ENCODE measurements at places on chromosomes 2 and 18.

GRCh38 chr2:173860082-173860481, 105.1 kb downstream of the SP3 start:
- DNase-seq: no peak

DNA sequence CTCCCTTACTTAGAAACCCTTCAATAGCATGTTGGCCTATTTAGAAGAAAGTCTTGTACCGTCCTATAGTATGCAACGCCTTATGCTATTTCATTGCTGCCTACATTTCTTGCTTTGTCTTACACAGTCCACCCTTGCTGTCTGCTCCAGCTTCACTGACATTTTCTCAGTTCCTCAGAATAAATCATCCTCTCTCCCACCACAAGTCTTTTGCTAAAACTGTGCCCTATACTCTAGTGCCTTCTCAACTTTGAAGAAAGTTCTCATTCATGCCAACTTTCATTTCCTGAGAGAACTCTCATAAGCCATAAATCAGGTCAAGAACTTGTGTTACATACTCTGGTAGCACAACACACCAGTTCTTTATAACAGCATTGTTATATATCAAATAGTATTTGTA, 54.3 kb upstream of the COL3A1 start:
- no peak for DNase-seq

GRCh38 chr2:34806396-34806795, 1207.3 kb upstream of the FAM98A start:
- DNase-seq: no peak

DNA sequence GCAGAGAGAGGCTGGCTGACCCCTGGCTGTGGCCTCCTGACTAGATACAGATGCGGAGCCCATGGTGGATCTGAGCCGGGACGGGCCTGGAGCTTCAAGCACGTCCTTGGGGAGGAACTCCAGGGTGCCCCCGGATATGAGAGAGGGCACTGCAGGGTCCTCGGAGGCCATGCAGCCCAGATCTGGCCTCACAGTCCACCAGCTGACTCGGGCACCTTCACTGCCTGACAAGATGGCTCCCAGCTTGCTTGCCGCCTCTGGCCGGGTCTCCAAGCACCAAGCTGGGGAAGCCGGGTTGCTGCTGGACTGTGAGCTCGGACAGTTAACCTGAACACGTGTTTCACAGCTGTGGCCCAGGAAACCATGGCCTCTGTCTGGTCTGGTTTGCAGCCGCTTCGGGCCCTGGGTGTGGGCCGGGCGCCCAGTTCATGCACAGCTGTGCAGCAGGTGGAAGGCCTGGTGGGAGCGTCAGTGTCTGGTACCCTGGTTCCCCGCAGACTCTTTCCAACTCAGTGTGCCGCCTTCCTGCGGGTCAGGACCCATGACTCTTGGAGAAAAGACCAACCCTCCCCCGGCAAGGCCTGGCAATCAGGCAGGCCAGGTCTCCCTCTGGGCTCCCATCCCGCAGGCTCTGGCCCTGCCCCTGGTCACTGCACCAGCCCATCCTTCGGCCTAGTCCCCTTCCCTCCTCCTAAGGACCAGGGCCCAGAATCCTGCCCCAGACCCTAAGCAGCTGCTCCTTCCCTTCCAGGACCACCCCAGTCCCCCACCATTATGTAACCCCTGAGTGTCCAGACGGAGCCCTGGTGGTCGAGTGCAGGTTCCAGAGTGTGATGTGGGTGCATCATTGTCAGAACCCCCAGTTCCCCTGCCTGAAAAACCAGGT, 74.6 kb upstream of the OTOS start:
- no peak for DNase-seq

DNA sequence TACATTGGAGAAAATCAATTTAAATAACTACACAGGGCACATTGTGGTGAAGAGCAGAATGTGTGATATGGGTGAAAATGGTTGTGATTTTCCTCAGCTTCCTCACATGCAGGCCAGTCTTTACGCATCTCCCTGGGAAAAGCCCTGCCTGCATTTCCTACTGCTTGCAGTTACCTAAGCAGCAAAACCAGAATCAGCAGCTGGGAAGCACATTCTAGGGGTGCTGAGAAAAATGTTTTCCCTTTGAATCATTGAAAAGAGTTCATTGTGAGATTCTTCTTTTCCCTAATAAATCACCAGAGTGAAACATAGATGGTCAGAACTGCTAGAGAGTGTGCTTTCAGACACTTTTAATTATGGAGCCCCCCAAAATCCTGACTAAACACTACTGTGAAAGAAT, 656.0 kb downstream of the TDRD15 start:
- no peak for DNase-seq

- peak; percentile 22 for DNase-seq
Observed at GRCh38 chr2:85437488-85438200, 19.1 kb downstream of the SH2D6 start.

DNA sequence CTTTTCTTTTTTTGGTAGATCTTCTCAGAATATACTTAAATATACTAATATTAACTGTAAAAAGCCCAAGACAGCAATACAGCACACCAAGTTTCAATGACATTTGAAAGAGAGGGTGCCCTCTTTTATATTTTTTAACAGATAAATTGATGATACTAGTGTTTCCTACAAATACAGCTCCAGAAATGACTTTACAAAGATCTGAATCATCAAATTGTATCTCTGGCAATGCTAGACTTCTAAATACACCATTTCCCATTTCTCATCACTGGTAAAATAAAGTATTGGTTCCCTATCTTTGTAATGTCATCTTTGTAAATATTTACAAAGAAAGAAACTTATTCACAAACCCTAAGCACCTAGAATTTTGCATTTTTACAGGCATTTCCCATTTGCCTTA, 281.3 kb downstream of the EXOC6B start:
- no peak for DNase-seq

GRCh38 chr2:104768694-104769093, 85.2 kb upstream of the POU3F3 start:
- DNase-seq: no peak

DNA sequence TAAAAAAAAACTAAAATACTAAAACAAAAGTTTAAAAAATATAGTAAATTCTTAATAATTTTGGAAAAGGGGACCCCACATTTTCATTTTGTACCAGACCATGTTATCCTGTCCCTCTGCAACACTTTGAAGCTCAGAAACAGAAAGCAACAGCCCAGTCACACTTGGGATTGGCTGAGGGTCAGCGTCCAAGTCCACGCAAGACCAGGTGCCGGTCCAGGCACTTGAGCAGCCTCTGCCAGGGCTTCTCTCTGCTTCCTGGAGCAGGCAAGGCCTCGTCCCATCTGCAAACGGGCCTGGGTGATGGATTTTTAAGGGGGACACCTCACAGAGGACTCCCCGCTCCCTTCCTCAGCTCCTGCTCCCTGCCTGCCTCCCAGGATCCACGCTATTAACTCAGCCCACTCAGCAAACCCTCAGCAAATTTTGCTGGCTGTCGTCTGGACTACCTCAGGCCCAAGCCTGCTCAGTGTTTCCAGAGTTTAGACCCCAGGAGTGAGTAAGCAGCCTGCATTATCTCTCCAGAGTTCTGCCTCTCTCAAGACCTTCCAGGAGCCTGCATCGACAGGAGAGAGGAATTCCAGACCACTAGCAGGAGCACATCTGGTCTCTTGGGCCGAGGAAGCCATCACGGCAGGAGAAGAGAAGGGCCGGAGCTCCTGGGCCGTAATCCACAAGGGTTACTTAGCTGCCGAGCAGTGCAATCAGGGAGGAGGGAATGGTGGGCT, 88.7 kb upstream of the STPG4 start:
- no peak for DNase-seq

DNA sequence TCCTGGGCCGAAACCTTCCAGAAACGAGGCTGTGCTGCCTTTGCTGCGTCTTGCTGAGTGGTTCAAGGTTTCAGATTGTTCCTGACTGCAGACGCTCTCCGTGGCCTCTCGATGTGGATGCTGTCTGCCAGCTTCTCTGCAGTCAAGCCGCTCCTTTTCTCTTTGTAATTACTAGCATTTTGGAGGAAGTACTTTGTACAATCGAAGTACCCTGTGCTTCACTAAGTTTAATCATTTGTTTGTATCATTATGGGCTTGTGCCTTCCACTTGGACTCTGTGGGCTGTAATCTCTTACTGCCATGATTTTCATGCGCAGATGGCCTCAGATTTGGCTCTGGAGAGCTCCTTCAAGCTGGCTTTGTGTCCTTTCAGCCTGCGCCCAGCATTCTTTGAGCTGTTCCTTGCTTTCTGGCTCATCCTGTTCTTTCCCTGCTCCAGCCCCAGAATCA, 49.3 kb downstream of the TRAF3IP1 start:
- DNase-seq: no peak

DNA sequence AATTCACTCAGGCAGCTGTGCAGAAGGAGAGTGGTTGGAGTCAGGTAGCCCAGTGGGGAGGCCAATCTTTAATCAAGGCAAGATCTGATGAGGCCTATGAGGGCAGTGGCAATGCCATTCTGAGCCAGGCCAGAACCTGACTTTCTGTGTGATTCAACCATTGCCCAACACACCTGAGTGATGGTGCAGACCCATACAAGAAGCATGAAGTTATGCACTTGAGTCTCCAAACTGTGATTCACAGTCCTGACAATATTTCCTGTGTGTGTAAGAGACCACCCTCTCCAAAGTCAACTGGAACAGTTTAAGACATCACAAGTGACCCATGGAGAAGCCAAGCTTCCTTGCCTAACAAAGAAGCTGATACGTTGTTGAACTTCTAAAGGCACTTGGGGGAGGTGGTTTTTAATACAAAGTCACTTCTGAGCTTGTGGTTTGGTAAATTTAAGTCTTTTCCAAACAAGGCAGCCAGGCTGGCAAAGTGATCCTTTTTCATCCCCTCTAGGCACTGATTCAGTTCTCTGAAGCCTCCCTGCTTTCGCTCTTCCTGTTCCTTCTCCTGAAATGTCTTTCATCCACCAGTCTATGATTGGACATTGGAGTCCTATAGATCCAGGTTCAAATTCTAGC, 49.0 kb downstream of the VSNL1 start:
- DNase-seq: no peak

DNA sequence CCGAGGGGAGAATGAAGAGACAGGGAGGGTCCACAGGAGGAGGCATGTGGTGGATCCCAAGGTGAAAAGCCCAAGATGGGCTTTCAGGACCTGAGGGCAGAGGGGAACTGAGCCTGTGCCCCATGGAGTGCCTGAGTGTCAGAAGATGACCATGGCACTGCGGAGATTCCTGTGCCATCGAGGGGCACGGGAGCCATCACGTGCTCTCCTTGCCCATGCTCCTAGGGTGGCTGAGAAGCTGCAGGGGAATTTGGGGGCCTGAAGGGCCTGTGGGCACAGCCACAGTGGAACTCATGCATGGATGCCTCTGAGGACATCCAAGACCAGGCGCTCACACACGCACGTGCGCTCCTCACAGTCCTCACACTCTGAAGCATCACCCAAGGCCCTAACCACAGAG, 56.1 kb upstream of the GLI2 start:
- DNase-seq: no peak

- no peak for DNase-seq
Observed at GRCh38 chr2:84173041-84173440, 286.0 kb downstream of the SUCLG1 start.

DNA sequence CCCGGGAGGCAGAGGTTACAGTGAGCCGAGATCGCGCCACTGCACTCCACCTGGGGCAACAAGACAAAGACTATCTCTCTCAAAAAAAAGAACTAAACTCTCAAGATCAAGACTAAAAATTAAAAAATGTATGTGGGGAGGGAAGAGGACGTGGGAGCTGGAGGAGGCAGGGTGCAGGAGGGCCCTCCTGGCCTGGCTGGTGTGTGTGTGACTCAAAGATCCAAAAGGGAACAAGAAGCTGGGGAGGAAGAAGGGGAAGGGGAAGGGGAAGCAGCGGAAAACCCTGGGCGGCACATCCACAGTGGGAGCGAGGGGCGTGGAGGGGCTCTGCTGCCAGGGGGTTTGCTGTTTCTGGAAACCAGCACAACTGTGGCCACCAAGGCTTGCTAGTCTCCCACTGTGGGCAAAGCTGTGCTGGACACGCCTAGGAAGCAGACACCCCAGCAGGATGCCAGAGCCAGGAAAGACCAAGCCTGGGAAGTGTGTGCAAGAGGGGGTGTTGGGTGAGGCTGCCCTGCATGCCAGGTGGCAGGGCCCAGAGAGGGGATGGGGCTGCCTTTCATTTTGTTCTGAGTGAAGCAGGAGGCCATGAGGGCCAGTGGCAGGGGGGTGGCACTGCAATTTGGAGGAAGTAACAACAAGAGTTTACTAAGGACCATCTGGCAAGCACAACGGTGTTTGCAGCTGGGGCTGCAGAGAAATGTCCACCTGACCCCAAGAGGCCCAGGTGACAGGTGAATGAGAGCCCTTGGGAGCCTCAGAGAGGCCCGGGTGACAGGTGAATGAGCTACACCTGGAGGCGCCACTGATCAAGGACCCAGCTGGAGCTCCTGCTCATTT, 44.5 kb downstream of the ANO7 start:
- no peak for DNase-seq

DNA sequence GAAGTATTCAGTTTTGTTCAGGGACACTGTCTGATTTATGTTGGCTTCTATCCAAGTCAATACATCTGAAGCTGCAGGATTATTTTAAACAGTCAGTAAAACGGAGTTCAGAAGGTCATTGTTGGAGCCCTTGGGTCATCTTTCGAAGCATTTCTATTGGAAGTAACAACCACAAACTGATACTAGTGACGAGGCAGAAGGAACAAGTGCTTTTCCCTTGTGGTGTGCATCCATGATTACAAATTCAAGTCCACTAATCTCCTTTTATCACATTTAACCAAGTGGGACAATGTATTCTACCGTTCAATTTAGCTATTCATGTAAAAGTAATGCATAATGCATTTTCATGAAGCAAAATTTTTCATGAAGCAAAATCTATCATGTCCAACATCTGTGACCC, 76.9 kb downstream of the CD226 start:
- DNase-seq: no peak

GRCh38 chr2:208266936-208267335, 881 bp downstream of the PIKFYVE start:
- no peak for DNase-seq

DNA sequence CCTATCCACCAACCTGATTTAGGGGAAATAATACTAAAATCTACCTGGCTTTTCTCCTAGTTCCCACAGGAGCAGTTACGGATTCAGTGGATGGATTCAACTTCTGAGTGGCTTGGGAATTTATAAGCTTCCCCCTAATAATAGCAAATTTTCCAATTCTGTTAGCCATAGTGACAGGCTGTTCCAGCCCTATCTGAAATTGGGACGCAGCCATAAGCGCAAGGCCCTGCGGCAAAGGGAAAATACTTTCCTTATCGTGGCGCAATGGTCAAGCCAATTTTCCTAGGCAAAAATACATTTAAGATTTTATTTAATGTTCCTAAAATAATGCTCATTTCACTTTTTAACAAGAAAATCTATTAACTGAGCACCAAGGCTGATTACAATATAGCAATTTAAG, 49.7 kb downstream of the CDH2 start:
- no peak for DNase-seq

- DNase-seq: no peak
Observed at GRCh38 chr18:31606265-31606664, 14.6 kb downstream of the TTR start.

DNA sequence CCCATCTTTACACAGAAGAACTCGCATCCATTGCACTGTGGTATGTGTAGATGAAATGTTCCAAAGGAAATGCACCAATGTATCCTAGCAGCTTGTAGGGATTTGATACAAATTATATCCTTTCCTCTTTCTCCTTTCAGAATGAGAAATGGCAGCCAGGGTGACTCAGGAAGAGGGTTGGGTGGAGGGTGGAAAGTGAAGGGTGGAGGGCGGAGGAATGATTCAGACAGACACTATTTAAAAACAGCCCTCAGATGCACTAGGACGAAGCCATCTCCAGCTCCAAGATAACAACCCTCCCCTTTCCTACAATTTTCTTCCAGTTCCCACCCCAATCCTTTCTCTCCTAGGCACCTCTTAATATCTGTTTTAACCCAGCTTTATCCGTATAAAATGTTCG, 96.2 kb upstream of the STK39 start:
- no peak for DNase-seq

Measured in cortex of kidney (tissue), 1 donor.